ENCODE measurements at places on chromosomes 12 and 14.
A peak's percentile ranks its signal among the peaks of the same experiment; 100 is the strongest.

GRCh38 chr14:104522926-104523545, 56.5 kb upstream of the C14orf180 start:
- no peak for DNase-seq

DNA sequence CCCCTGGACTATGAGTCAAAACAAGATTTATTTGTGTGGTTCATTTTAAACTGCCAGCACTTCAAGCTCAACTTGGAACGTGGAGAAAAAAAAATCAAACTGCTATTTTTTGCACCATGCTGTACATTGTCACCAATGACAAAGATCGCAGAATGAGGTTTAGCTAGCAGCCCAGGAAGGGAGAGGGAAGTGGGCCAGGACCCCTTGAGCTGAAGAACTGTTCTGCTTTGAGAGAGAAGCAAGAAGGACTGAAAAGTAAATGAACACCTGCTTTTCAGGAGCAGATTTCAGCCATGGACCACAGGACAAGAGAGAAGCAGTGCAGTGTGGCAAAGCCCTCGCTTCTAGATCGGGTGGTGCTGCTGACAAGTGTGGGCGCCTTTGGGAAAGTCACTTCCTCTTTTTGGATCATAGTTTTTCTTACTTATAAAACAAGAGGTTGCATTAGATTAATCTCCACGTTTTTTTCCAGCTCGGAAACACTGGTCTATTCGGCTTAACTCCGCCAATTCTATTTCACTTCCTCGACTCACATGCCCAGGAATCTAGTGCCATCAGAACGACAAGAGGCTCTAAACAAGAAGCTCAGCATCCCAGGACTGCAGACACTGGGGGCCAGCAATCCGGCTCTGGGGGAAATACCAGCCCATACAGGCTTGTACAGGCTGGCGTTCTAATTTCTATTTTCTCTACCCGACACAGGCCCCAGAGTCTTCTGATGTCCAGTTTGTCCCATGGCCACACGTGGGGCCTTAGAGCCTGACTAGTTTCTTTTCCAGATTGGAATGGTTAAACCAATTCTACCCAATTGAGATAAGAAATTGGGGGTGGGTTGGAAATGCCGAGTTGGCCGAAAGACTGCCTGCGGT, 129.9 kb downstream of the CRACR2A start:
- DNase-seq = no peak

- DNase-seq = no peak
These were observed 53.9 kb upstream of the NUDT4 start for GRCh38 chr12:93323625-93324329.

DNA sequence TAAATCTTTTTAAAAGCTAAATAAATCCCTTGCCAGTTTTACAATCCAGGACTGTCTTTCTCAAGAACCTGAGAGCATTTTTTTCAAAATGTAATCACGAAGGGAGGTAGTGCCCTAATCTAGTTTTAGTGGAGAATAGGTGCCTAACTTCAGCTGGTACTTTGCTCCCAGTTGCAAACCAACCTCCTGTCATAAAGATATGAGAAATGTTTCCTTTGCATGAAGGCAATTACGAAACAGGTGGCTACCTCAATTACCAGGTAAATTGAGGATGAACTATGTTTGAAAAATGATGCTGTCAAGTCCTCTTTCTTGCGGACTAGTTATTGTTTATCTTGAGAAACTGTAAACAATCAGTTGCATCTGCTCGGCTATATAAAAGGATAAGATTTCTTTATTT, 437.9 kb downstream of the DAD1 start:
- DNase-seq = no peak

GRCh38 chr12:2348482-2348852, 295.7 kb downstream of the CACNA1C start:
- no peak for DNase-seq

DNA sequence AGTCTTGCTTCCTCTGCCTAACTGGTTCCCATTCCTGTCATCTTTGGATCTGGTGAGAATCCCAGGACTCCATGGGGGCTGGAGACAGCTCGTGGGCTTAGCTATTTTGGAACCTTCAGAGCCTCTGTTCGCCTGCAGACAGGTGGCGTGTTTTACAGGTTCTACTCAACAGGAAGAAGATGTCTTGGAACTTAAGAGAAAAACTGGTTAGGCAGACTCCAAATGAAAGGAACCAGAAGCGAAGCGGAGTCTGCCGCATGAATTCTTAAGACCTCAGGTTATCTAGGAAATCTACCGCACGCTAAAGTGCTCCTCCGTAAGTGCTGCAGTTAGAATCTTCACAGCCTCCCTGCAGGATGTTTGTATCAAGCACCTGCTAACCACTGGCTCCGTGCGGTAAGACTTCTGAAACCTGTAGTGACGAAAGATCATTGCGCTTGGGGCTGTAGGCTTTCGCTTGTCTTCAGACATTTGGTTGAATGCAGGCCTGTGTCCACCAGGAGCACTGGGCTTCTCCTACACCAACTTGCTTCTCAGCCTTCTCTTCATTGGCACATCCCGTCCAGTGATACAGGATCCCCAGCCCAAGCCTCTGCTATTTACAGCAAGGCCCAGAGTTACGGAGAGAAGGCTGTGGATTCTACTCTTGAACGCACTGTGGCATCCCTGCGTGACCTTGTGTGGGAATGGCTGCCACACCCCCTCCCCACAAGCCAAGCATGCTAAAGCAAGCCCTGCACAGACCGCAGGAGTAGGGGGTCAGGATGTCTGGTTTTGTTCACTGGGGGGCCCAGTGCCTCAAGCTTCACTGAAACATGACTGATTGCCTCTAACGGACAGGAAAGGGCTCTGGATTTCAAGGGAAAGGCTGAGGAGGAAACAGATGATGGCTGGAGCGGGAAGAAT, 35.0 kb downstream of the ACADS start:
- DNase-seq = no peak

- DNase-seq = no peak
These were observed 91.3 kb upstream of the TMEM260 start for GRCh38 chr14:56488306-56488705.

GRCh38 chr12:55659486-55660385, 23.0 kb downstream of the OR10P1 start:
- no peak for DNase-seq

DNA sequence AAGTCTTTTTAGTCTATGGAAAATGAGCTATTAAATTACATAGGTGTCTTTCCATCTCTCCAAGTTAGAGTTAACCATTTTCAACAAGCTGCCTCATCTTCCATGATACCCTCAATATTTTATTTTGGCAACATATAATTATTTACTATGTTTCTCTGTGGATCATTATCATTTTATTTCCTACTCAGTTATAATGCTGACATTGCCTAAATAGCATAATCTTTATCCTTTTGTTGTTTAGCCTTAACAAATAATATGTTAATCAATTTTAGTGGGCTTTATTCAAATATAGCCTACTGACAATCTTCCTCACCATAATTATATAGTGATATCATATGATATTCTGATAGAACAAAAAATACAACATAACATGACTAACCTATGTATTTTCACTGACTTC, 1044.8 kb upstream of the FOXG1 start:
- no peak for DNase-seq

DNA sequence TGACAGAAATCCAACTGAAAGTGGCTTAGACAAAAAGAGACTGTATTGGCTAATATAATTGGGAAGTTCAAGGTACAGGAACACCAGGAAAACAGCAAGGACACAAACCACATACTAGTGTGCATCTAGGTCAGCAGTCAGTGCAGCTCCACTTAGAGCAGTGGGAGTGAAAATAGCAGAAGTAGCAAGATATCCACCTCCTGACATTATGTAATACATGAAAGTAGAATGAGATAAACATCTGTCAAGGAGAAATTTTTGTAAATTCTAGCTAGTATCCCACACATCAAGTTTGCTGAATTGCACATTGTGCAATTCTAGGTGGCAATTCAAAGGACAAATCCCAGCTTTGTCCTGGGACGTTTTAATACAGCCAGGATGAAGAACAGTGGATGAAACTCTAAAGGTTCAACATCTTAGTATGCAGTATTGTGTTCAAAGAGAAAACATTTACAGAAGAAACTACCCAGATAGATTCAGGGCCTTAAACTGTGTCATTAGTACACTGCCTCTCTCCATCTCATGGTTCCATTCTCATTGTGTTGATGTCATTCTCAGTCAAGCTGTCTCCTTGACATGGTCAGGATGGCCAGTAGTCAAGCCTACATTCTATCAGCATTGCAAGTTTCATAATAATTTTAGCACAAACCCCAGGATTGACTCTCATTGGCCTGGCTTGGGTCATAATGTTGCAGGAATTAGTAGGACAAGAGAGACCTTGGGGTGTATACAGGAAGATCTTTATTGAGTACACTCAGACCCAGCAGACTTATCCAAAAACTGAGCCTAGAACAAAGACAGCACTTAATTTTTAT, 56.8 kb downstream of the SDR9C7 start:
- no peak for DNase-seq

DNA sequence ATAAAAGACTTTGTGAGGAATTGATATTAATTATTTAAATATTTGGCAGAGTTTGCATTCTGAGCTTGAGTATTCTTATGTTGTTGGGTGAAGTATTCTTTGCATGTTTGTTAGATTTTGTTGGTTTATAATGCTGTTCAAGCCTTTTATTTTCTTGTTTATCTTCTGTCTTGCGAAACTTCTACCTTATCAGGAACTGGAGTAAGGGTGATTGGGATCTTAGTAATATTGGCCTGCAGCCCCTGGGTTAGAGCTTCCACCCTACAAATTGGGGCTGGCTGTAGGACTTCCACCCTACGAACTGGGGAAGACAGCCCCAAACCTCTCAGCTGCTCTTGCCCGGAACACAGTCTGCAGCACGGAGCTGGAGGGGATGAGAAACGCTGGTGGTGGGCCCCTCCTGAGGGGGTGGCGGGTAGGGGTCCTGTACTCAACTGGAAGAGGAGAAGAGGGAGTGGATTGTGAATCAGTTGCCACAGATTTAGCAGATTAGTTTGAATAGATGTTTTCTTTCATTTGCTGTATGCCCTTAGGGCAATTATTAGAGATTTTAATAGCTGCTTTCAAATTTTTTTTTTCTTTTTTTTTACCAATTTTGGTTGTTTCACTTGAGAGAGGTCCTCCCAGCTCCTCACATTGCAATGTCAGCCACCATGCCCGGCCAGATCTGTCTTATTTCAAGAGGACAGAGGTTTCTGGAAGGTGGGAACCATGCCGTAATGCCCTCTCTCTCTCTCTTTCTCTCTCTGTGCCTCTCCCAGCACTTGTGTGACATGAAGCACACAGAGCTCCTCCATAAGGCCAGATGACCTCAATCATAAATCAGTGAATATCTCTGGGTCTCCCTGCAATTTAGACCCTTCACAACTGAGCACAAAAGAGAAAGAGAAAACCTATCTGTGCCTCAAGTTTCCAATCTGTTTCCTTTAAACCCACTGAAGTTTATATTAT, 123.4 kb downstream of the DICER1 start:
- DNase-seq = peak; percentile 73

DNA sequence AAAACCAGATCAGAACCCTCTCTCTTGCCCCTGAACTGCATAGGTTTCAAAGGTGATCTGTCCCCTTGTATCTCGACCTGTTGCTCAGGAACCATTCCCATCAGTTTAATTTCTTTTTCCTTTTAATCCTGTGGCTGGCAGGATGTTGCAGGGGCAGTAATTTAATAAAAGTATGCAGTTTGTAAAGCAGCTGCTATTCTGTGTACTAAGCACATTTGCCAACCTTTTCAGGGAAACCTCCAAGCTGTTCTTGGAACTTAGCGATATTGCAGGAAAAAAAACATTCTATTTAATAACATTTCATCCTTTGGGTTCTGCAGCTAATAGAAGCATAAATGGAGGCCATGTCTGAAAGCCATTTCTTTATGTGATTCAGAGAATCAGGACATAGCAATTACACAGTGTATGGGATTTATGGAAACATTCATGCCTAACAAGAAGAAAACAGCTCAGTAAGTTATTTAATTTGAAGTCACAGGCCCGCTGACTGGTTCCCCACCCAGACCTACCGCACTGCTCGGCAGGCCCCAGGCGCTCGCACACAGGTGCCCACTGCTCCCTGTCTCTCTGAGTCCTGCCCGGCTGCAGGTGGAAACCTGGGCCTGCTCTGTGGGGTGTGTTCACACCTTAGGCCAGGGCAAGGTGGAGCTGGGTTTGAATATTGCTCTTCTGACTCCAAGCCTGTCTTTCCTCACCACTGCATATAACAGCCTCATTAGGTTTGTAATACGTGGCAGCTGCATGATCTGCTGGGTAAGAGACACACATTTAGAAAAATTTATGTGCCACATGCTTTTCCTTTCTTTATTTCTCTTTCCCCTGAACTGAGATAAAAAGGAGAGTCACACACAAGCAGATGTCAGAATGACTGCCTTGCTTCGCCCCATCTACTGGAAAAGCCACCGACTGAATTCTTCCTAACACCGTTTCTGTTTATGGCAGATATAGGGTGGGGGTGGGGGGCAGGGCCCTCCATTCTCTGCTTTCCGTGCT, 119.7 kb downstream of the SLC25A47 start:
- no peak for DNase-seq

GRCh38 chr12:16553457-16553856, 52.5 kb downstream of the LMO3 start:
- no peak for DNase-seq

GRCh38 chr12:14773685-14774073, 29.6 kb downstream of the WBP11 start:
- no peak for DNase-seq

DNA sequence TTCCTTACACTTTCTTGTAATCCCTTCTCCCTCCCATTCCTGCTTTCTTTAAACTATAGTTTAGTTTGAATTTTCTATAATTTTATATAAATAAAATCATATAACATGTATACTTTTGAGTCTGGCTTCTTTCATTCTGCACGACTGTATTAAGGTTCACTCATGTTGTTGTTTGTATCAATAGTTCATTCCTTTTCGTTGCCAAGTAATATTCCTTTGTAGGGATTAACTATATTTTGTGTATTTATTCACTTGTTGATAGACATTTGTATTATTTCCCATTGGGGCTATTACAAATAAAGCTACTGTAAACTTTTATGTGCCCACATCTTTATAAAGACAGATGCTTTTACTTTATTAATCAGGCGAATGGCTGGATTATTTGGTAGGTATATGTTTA, 39.4 kb upstream of the TBC1D15 start:
- DNase-seq = no peak

GRCh38 chr12:88325076-88325815, 183.1 kb downstream of the TMTC3 start:
- DNase-seq = no peak

DNA sequence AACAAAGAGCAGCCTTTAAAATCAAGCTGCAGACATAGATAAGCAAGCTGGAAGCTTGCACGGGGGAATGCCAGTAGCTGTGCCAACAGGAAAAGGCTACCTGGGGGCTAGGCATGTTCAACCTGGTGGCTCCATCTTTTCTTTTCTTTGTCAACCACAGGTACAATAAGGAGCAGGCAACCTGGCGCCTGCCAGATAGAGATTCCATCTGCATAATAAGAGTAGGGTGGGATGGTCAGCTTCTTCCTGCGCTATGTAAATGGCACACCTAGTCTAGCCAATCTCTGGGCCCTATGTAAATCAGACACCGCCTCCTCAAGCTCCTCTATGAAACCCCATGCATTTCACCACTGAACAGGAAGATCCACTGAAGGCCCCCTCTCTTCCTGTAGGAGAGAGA, 87.4 kb upstream of the PKP2 start:
- DNase-seq = no peak

DNA sequence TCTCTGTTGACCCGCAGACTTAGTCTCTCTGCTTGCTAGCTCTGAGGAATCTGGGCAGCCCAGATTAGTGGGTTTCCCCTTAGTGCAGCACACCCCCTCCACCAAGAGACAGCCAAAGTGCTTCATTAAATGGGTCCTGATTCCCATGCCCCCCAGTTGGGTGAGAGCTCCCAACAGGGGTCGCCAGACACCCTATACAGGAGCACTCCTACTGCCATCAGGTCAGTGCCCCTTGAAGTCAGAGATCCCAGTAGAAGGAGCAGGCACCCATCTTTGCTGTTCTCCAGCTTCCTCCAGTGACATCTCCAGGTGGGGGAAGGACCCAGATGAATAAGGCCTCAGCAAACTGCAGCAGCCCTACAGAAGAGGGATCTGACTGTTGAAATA, 36.7 kb upstream of the C14orf132 start:
- no peak for DNase-seq

Measured in osteocyte (in vitro differentiated cells).